ENCODE measurements at places on chromosomes 12 and 14.

GRCh38 chr14:30808576-30808975, 65.8 kb upstream of the COCH start:
- no peak for DNase-seq

- no peak for DNase-seq
Observed at GRCh38 chr12:76176940-76177339, 92.5 kb upstream of the NAP1L1 start.

DNA sequence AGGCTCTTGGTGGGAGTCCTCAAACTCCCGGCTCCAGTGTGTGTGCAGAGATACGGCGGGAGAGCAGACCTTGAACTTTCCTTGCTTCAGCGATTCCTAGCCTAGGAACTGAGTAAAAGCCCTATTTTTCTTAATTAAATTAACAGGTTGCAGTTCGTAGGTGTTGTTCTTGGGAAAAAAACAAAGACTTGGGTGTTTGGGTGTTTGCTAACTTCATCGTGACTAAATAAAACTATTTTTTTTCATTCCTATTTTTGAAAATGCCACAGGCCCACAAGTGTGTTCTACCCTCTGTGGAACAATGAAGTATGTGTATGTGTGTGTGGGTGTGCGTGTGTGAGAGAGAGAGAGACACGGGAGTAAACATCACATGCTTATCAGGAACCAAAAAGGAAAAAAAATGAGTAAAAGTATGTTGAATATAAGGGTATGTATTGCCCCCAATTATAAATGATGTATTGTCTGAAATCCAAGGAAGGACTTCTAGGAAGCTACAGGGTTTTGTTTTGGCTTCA, 651 bp downstream of the TMEM117 start:
- DNase-seq, result peak; percentile 2

GRCh38 chr12:12779529-12779928, 5.9 kb upstream of the APOLD1 start:
- DNase-seq, result no peak

GRCh38 chr14:100072783-100073346, 7.6 kb downstream of the EVL start:
- DNase-seq, result peak; percentile 63

GRCh38 chr12:553216-554000, 93.7 kb downstream of the B4GALNT3 start:
- DNase-seq, result no peak

- DNase-seq, result no peak
Observed at GRCh38 chr12:25151476-25151875, 43.5 kb downstream of the DNAI7 start.

DNA sequence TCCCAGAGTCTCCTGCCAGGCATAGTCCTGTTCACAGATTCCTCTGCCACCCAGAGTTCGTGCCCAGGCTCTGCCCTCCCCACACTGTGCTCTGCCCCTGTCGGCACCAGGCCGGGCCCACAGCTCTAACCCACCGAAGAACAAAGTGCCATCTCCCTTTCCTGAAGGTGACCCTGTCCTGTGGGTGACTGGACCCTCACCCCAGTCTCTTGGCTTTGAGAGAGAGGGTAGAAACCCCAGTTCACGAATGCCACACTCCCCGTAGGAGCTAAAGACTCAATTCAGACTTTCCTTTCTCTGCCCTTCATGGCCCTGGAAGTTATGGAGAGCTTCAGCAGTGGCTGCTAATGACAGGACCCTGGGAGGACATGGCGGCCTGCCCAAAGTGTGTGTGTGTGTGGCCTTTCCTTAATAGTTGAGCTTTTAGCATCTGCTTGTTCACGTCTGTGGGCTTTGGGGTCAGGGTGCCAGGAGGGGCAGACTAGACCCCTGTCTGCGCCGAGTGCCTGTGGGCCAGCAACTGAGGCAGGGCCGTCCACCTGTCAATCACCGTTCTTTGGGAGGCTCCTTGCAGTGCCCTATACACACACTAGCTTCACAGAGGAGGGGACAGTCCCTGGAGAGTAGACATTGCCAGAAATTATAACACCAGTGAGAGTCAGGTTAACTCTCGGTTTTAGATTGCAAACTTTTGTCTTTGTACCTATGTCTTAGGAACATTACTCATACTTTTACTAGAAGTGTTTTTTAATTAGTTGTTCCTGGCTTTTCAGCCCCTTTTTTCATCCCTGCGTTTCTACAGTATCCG, 84.6 kb upstream of the DYNC1H1 start:
- DNase-seq, result no peak

DNA sequence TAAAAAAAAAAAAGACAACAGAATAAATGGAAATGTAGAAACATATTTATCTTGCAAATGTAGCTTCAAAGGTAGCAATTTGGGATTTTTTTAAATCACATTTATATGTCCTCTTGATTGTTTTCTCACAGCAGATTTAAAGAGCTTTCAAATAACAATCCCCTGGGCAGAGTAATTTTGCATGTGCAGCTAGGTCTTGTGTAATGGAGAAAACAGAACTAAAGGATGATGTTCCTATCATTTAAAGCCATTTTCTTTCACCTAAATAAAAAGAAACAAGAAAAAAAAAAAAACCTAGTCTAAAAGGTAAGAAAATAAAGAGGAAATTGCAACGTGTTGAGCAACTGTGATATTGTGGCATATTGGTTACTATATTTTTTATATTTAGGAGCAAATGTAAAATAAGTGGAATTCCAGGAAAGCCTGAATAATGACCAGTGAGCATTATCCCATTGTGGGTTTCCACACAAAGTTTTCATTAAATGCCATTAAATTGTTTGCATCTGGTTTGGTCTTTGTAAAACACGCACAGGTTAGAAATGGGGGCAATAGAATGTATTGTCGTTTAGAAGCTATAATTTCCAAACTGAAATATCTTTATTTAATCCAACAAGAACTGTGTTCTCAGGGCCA, 215.6 kb downstream of the SLC6A15 start:
- DNase-seq, result no peak

- no peak for DNase-seq
Observed at GRCh38 chr14:32820181-32820580, 118.5 kb upstream of the NPAS3 start.

GRCh38 chr14:103356024-103356682, 22.1 kb downstream of the EIF5 start:
- DNase-seq, result no peak

DNA sequence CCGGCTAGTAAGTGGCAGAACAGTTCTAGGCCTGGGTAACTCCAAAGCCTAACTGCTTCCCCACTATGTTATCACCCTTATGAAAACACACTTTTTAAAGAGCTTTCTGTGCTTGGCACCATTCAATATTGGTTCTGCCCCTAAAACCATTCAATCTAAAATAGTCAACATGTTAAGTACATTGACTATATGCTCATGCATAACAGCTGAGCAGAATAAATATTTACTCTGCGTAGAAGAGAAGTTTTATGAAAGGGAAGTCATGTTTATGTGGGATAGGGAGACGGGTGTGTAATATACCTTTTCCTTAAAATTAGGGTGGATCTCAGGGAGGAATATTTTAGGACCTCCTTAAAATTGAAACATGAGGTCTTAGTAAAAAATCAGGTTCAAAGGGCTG, 80.5 kb downstream of the SAMD4A start:
- no peak for DNase-seq

Measured in T-helper 1 cell (primary cell).